ENCODE measurements at places on chromosomes 16 and 17. TPM values are rescaled to one million over a fixed set of nuclear protein-coding genes. Genes with fewer than 3 reads are reported as not detected.
A peak's percentile ranks its signal among the peaks of the same experiment; 100 is the strongest.

GRCh38 chr16:5738586-5738985 is 641.0 kb upstream of the EEF2KMT start:
- DNase-seq: no peak
- no peaks in the 10 kb centered on the region for H3K36me3 ChIP-seq
- no peaks in the 10 kb centered on the region for H3K27me3 ChIP-seq
- no peaks in the 10 kb centered on the region for H3K4me1 ChIP-seq
- H3K4me3 ChIP-seq: no peak overlapping the region

GRCh38 chr17:47820033-47820789 is 1.4 kb downstream of the OSBPL7 start:
- peaks cover 4% of the 10 kb centered on the region for H3K36me3 ChIP-seq
- DNase-seq: no peak
- no peaks in the 10 kb centered on the region for H3K27me3 ChIP-seq
- H3K27ac ChIP-seq: no peak overlapping the region
- peak overlapping the region; percentile 95 for H3K4me3 ChIP-seq

- 0 out of 2 replicates have a peak, but pooled peaks cover 1% of the 10 kb centered on the region for H3K4me1 ChIP-seq
- no peaks in the 10 kb centered on the region for H3K27me3 ChIP-seq
- H3K36me3 ChIP-seq: no peaks in the 10 kb centered on the region
- H3K27ac ChIP-seq: no peak overlapping the region
- H3K4me3 ChIP-seq: no peak overlapping the region
Measured at GRCh38 chr17:83155128-83156121, 76.0 kb downstream of the METRNL start.

KCNG4 gene
- not detected for total RNA-seq

MEIOC gene
- total RNA-seq: 3.0 TPM

- no peaks in the 10 kb centered on the region for H3K27me3 ChIP-seq
- no peaks in the 10 kb centered on the region for H3K36me3 ChIP-seq
- H3K4me1 ChIP-seq: no peaks in the 10 kb centered on the region
- H3K4me3 ChIP-seq: no peak overlapping the region
- DNase-seq: peak; percentile 20
- H3K27ac ChIP-seq: no peak overlapping the region
Measured at GRCh38 chr17:34366529-34367107, 3.6 kb upstream of the CCL1 start.

GRCh38 chr16:56633535-56633934 is 1.1 kb downstream of the MT1M start:
- H3K4me1 ChIP-seq: no peaks in the 10 kb centered on the region
- DNase-seq: no peak
- H3K27ac ChIP-seq: no peak overlapping the region

DNA sequence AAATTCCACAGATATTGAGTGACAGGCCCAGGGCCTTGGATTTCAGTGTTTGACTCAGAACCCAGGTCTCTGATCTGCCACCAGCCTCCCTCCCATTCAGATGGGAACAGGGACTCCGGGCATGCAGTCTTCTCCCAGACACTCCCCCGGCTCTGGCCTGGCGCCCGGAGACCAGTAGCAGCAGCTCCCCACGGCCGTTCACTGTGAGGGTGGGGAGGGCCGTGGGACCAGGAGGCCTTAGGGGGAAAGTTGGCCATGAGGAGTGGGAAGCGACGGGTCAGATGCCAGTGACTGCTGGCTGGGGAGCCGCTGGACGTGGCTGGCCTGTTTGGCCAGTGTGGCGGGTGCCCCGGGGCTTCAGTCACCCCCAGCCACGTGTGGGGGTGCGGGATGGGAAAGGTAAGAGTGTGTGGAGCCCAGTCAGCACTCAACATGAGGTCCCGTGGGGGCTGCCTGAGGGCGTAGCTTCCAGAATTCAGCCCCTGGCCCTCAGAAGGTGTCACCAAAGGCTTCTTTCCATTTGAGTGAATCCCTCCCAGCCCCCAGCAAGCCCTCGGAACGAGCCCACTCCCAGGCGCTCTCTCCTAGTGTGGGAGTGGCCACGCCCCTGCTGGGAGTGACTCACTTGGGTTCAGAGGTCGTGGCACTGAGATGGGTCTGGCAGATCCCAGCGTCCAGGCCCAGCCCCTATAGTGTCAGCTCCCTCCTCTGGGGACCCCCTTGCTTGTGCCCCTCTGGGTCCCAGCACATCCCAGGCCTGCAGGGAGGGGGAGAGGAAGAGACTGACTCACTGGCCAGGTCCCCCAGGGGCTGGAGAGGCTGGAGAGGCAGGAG is 309.4 kb downstream of the SEC14L1 start:
- no peaks in the 10 kb centered on the region for H3K36me3 ChIP-seq
- peak overlapping the region; percentile 85 for H3K4me3 ChIP-seq
- no peaks in the 10 kb centered on the region for H3K27me3 ChIP-seq
- peak; percentile 84 for DNase-seq
- peaks cover 11% of the 10 kb centered on the region for H3K4me1 ChIP-seq
- H3K27ac ChIP-seq: no peak overlapping the region

DNA sequence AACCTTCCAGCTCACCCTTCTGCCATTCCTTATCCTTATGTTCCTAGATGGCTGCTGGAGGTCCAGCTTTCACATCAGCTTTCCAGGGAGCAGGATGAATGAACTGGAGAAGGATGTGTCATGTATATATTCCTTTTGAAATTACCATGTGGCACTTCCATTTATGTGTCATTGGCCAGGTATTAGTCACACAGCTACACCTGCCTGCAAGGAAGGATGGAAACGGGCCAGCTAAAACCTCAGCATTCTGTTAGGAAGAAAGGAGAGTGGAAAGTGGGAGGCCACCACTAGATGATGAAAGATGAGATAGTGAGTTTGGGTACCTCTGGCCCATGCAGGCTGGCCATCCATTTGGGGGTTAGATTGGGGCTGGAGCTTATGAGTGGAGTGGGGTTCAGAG is 67.5 kb downstream of the KSR1 start:
- H3K36me3 ChIP-seq: no peaks in the 10 kb centered on the region
- no peaks in the 10 kb centered on the region for H3K27me3 ChIP-seq
- peaks cover 27% of the 10 kb centered on the region for H3K4me1 ChIP-seq
- DNase-seq: no peak
- no peak overlapping the region for H3K27ac ChIP-seq

SULT1A2 gene
- 0.35 TPM for total RNA-seq
